ENCODE measurements at places on chromosomes 3 and 15.

DNA sequence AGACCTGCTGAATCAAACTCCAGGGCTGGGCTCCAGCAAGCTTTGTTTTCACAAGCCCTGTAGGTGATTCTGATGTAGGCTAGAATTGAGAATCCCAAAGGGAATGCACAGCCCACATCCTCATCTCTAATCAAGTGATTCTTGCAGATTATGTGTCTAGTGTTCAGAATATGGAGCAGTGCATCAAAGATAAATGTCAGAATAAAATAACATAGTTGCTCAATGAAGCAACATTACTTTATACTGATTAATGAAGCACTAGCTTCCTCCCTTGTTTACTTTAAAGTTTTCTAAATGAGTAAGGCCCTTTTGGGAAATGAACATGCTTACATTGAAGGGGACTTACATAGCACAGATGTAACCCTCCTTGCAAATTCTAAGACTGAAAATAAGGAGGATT is 39.2 kb downstream of the NUP210 start:
- no peak for DNase-seq

- peak; percentile 62 for DNase-seq
Measured at GRCh38 chr3:69085833-69086722, 1.3 kb downstream of the ARL6IP5 start.

- no peak for DNase-seq
Measured at GRCh38 chr3:141905129-141905528, 28.7 kb downstream of the ATP1B3 start.

GRCh38 chr15:98657721-98658120 is 9.4 kb downstream of the IGF1R start:
- DNase-seq, result no peak

DNA sequence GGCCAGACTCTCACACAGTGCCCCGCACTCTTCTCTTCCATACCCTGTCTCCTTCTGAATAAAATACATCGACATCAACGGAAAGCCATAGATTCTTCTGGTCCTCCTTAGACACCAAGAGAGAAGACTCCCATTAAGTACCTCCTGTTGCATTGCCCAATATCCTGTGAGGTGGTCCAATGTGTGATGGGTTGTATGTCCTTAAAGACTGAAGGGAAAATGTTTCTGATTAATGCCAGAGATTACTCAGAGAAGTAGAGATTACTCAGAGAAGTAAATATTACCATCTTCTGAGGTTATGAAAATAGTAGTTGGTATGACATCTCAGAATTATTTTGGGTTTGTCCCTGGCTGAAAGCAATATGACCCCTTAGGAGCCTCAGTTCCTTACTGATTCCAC is 60.8 kb upstream of the GALNT15 start:
- DNase-seq, result no peak

GRCh38 chr3:127865941-127866340 is 43.6 kb upstream of the MGLL start:
- no peak for DNase-seq

GRCh38 chr3:115986555-115987207 is 363.4 kb downstream of the GAP43 start:
- DNase-seq, result peak; percentile 46

Measured in NCI-H1417 (cell line).